ENCODE measurements at places on chromosomes 1 and 21. TPM values are rescaled to one million over a fixed set of nuclear protein-coding genes. Genes with fewer than 3 reads are reported as not detected.
A peak's percentile ranks its signal among the peaks of the same experiment; 100 is the strongest.

PPIAL4G gene
- total RNA-seq: not detected

DNA sequence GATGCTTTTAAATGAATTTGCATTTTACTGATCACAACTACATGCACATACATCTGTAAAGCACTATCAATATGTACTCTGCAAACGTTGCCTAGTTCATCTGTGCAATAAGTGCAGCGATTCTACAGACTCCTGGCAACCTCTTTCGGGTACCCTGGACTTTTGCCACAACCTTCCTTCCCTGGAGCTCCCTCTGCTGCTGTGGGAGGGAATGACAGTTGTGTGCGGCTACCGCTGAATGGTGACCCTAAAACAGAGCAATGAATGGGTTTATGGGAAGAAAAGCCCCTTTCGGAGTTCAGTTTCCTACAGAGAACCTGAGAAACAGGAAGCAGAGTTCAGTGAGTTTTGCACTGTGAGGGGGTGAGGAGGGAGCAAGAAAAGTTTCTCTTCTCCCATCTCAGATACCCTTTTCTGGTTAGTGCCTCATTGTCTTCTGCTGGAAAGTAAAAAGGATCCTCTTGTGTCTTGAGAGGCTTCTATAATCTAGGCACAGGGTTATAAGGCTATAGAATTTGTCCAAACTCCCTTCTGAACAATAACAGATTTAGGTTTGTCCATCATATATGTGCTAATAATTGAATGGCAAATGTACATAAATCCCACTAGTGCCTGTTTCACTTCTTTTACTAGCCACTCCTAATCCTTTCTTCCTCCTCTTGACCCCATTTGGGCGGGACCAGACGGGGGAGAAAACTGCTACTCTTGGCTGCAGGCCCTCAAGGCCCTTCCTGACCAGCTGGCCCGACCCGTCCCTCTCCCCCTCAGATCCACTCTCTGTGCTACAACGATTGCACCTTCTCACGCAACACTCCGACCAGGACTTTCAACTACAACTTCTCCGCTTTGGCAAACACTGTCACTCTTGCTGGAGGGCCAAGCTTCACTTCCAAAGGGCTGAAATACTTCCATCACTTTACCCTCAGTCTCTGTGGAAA lies 19.8 kb upstream of the SARS1 start:
- no peak overlapping the region for H3K4me3 ChIP-seq
- no peak for DNase-seq
- no peaks in the 10 kb centered on the region for H3K4me1 ChIP-seq
- no peaks in the 10 kb centered on the region for H3K36me3 ChIP-seq

CELA3A gene
- not detected for total RNA-seq

DNA sequence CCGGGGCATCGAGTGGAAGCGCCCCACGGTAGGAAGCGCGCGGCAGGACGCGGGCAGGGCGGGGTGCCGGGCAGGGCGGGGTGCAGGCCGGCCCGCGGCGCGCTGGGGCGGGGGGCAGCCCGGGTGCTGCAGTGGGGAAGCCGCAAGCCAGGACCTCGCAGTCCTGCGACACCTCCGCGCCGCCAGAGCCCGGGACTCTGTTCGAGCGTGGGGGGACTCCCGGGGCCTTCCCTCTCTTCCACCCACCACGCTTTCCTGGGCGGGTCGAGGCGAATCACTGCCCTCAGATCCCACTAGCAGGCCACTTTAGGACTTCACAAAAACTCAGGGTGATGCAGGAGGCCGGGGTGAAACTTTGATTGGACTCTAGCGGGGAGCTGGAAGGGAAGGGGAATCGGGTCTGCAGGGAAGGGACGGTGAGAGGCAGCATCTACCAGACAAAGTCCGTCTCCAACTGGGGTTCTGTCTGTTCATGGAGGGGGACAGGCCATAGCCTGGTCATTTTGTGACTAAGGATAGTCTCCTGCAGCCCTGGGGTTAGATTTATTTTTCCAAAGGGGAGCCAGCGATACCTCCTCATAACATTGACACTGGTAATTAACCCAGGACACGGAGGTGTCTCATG lies 623 bp downstream of the CAPN2 start:
- H3K27me3 ChIP-seq: no peaks in the 10 kb centered on the region
- peak overlapping the region; percentile 93 for H3K27ac ChIP-seq
- H3K4me3 ChIP-seq: peak overlapping the region; percentile 68
- no peaks in the 10 kb centered on the region for H3K4me1 ChIP-seq
- DNase-seq: no peak

DNA sequence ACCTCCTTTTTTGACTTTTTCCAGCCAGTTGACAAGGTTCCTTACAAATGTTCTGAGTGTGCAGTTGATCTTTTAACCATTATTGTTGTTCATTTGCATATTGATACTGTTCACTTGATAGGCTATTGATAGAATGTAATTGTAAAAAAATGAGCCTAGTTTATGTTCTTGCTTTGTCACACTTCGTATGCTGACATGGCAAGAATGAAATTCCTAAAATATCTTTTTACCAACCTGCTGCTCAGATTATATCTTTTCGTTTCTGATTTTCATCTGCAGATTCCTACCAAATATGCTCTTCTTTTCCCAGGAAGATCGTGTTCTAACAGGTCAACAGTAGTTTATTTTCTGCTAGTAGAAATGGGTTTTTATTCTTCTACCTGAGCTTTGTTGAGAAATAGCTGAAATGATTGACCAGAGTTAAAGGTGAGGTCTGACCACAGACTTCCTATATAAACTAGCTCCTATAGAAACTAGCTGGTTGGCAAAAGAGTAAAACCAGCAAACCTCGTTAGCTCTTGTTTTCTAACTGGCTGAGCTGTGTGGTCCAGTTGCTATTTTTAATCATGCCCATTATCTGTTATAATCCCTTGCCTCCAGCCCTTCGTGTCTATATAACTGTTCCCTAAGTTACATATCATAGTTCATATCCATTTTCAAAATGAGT lies 174.8 kb downstream of the HS2ST1 start:
- no peaks in the 10 kb centered on the region for H3K36me3 ChIP-seq
- H3K4me1 ChIP-seq: no peaks in the 10 kb centered on the region
- no peak overlapping the region for H3K4me3 ChIP-seq
- no peak overlapping the region for H3K27ac ChIP-seq
- DNase-seq: no peak
- no peaks in the 10 kb centered on the region for H3K27me3 ChIP-seq

GRCh38 chr1:172322219-172323061 lies 98.0 kb upstream of the C1orf105 start:
- DNase-seq: peak; percentile 73
- H3K36me3 ChIP-seq: no peaks in the 10 kb centered on the region
- H3K4me1 ChIP-seq: peaks cover 8% of the 10 kb centered on the region
- no peaks in the 10 kb centered on the region for H3K27me3 ChIP-seq

CFAP410 gene
- 23.2 TPM for total RNA-seq

GRCh38 chr1:216632980-216633379 lies 90.2 kb downstream of the ESRRG start:
- H3K36me3 ChIP-seq: no peaks in the 10 kb centered on the region
- no peaks in the 10 kb centered on the region for H3K4me1 ChIP-seq
- H3K27me3 ChIP-seq: no peaks in the 10 kb centered on the region
- no peak overlapping the region for H3K27ac ChIP-seq
- no peak overlapping the region for H3K4me3 ChIP-seq

DNA sequence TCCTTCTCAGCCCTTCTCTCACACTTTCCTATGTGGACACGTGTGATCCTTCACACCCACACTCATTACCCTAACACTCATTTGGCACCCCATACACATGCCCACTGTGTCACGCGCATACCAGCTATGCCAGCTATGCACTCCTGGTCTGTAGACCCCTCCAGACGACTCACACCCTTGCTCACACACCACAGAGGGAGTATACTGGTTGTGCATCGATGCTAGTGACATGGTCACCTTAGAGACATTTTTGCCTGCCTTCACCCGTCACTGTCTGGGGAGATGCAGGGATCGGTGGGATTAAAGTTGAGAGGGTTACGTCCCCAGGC lies 8.3 kb upstream of the PPM1J start:
- no peaks in the 10 kb centered on the region for H3K36me3 ChIP-seq
- no peaks in the 10 kb centered on the region for H3K27me3 ChIP-seq
- no peak overlapping the region for H3K27ac ChIP-seq
- no peaks in the 10 kb centered on the region for H3K4me1 ChIP-seq

DNA sequence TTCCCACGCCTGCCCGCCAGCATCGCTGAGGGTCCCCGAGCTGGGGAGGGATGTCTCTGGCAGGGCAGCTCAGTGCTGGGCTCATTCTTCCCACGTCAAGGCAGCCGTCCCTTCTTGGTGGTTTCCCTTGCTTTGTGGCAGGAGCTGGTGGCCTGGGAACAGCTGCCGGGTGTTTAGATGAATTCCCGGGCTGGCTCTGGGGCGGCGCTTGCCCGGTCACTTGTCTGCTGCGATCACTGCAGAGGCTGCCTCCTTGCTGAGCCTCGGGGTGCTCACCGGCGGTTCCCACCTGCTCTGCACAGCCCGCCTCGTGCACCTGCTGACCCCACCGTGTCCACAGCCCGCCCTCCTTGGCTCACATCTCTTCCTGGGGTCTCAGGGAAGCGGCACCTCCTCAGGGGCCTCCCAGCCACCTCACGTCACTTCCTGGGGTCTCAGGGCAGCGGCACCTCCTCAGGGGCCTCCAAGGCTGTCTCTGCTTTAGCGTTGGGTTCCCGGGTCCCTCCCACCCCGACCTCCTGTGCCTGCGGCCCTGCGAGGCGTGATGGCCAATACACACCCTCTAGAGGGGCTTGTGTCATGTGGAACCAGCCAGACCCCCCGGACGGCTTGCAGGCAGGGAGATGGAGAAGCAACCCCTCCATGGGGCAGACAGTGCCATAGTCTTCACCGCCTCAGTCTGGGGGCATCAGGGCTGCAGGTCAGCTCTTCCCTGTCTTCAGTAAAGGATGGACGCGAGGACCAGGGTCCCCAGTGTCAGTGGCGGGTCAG lies 13.5 kb downstream of the COL18A1 start:
- peak overlapping the region; percentile 43 for H3K27ac ChIP-seq
- H3K4me3 ChIP-seq: no peak overlapping the region
- no peaks in the 10 kb centered on the region for H3K27me3 ChIP-seq

PCP4 gene
- 1.2 TPM for total RNA-seq

C1orf185 gene
- not detected for total RNA-seq

RNF187 gene
- total RNA-seq: 35.3 TPM

- H3K27me3 ChIP-seq: no peaks in the 10 kb centered on the region
- no peaks in the 10 kb centered on the region for H3K36me3 ChIP-seq
- no peak overlapping the region for H3K27ac ChIP-seq
- no peak overlapping the region for H3K4me3 ChIP-seq
- DNase-seq: no peak
Observed at GRCh38 chr1:208534599-208534897, 290.4 kb upstream of the PLXNA2 start.

CDA gene
- 1.3 TPM for total RNA-seq

DNA sequence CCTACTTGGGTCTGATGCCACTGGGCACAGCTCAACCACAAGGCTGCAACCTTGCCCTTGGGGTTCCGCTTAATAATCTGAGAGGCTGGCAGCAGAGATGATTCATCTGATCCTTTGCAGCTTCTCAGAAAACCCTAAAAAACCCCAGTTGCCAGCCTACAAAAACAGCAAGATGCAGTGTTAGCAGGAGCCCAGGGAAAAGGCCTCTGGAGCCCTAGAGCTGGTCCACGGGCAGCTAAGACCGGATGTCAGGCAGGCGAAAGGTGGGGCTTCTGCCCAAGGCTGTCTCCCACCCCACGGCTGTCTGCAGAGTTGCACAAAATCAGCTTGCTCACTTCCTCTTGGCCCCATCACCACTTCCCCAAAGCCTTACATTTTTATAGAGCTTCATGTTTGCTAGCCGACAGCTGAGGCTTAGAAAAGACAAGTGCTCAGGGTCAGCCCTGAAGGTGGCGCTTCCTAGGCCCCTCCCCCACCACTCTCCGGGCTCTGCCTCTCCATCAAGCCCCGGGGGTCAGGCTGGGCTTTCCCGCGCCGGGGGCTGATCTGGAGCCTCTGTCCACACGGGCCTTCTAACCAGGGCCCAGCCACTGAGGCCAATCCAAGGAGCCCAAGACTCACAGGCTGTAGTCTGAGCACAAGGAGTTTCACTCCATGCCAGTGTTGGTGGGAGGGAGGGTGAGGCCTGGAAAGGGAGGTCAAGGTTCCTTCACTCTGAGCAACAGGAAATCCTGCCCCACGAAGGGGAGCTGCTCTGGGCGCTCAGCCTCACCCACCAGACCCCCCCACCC lies 4.2 kb upstream of the ADORA3 start:
- peak overlapping the region; percentile 92 for H3K27ac ChIP-seq
- peaks cover 46% of the 10 kb centered on the region for H3K4me1 ChIP-seq
- H3K4me3 ChIP-seq: peak overlapping the region; percentile 9
- no peaks in the 10 kb centered on the region for H3K27me3 ChIP-seq

ANP32E gene
- 19.0 TPM for total RNA-seq
